ENCODE measurements at places on chromosomes 3 and 15. TPM values are rescaled to one million over a fixed set of nuclear protein-coding genes. Genes with fewer than 3 reads are reported as not detected.

Gene CCDC39
- not detected for total RNA-seq

Gene NANOGP8
- 1.7 TPM for total RNA-seq

Gene C3orf49
- not detected for total RNA-seq

Gene SPTSSB
- total RNA-seq: not detected

Gene PLA2G4B
- 0.37 TPM for total RNA-seq

Gene PCLAF
- total RNA-seq: 138 TPM

Data from G401 (cell line).